AML-193 (cell line): ENCODE measurements at places on chromosomes 5 and 9.

DNA sequence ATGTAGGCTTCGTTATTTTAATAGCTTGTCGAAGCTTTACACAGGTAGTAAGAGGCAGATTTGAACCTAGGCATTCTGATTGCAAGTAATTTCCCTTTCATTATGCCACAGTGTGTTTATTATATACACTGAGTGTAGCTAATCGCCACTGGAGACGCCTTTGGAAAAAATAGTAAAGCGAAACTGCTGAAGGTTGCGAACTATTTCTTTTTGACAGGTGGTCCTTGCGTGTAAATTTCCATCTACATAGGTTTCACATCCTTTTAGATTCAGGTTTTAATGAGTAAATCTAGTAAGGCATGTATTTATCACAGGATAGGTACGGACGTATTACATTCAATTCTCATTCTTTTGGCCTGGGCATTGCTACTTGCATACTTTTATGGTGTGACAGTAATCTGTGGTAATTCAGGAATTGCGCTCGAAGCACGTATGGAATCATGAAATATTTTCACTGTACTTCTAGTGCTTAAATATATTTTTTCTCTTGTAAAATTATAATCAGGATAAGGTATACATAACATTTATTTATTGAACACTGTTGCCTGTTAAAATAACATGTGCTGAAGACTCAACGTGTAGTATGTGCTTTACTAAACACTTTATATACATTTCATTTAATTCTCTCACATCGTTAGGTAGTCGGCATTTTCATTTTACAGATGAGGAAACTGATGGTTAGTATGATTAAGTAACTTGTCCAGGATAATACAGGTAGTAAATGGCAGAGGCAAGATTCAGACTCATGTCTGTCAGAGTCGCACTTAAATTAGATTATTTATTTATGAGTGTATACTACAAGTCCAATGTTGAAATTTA, 1.8 kb downstream of the MARCHF6 start:
- DNase-seq = peak; percentile 47

DNA sequence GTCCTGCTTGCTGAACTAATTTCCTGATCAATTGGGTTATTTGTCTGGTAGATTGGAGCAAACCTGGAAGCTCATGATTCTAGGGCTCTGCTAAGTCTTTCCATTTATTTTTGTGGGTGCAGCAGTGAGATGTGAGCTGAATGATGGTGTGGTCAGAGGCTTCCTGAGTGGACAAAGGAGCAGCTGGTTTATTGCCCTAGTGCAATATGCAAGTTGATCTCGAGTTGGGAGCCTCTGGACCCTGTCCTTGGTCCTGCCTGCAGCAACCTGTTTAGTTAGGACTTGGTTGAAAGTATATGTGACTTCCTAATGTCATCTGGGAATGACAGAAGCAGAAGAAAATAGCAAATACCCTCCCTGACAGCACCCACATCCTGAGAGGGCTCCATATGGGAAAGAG, 4.2 kb upstream of the UNC5A start:
- peak; percentile 8 for DNase-seq

DNA sequence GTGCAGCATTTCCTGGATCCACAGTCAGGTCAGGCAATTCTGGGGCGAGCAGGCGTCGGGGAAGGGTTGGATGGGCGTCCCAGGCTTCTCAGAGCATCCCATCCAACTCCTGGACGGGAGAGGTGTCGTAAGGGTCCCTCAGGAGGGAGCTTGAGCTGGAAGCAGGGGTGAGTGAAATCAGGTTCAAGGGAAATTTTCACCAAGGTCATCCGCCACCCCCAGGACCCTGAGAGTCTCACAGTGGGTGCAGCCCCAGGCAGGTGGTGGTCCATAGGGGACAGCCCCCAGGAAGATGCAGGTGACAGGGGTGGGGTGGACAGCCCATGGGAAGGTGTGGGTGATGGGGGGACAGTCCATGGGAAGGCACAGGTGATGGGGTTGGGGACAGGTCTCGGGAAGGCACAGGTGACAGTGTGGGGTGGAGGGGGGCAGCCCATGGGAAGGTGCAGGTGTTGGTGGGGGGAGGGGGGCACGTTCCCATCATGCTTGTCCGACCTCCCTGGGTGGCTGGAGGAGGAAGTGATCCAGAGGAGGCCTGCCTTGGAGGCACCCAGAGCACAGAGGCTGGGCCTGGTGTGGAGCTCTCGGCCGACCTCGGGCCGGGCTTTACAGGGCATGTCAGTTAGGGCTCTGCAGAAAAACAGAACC, 48.9 kb downstream of the AHRR start:
- DNase-seq = no peak

DNA sequence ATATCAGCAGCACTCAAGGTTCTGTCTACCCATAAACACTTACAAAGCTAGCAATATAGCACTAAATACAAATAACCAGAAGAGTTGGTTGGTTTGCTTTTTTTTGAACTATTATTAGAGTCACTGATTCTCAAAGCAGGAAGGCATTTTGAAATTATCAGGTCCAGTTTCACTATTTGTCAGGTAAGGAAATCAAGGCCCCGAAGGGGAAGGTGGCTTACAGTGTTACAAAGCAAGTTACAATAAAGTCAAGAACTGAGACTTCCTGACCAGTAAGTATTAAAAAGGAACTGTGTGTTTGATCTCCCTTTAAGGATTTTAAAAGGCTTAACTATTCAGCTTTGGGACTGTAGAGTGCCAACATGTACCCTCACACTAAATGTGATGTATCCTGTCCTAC, 10.8 kb downstream of the C5orf15 start:
- DNase-seq = no peak

DNA sequence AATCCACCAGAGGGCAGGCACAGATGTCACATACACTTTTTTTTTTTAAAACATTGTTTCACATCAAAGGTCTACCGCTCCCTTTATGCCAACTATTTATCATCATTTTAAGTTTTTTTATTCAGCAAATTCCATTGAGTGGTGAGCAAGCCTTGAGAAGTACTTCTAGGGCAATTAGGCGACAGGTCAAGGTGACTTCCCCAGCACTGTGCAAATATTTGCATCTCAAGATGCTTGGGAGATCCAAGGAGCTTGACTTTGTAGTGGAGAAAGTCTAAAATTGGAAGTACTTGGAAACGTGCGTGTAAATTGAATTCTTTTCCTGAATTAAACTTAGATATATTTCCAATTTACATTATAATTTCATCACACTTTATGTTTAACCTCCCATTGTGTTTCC, 211.1 kb downstream of the ICE1 start:
- no peak for DNase-seq

GRCh38 chr5:181039471-181039870, 595 bp upstream of the BTNL9 start:
- DNase-seq = no peak
